NCI-H1105 treated with DMSO at 0.1 percent for 48 hours (cell line): ENCODE measurements at places on chromosomes 3 and 15.
A peak's percentile ranks its signal among the peaks of the same experiment; 100 is the strongest.

GRCh38 chr3:120092474-120092873 lies 1.8 kb downstream of the GSK3B start:
- DNase-seq, result peak; percentile 63

DNA sequence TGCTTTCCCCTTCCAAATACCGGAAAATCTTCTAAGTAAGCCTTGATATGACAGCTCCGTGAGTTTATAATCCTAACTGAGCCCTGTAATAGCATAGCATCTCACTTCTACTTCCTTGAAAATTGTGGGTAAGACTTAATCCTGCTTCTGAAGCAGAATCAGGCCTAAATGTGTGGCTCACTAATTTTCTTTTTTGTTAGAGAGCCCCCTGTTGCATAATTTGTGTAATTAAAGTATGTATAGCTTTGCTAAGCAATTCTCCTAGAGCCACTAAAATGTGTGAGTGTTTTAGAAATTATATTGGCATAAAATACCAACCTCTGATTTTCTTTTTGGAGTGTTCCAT lies 304.4 kb downstream of the FGF12 start:
- DNase-seq, result peak; percentile 63

DNA sequence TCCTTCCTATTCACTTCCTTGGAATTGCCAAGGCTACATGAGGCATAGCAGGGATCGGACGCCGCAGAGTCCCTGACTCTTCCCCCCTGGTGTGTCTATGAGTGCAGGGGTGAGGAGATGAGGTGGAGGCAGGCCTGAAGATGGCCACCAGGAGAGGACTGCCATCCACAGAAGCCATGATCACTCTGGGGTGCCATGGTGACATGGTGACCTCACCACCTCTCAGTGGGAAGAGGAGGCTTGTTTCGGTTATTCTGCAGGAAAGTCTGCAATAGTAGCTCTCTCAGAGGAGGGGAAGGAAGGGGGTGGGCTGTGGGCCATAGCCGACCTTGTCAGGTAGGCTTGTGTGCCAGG lies 57.0 kb upstream of the LIMD1 start:
- no peak for DNase-seq

DNA sequence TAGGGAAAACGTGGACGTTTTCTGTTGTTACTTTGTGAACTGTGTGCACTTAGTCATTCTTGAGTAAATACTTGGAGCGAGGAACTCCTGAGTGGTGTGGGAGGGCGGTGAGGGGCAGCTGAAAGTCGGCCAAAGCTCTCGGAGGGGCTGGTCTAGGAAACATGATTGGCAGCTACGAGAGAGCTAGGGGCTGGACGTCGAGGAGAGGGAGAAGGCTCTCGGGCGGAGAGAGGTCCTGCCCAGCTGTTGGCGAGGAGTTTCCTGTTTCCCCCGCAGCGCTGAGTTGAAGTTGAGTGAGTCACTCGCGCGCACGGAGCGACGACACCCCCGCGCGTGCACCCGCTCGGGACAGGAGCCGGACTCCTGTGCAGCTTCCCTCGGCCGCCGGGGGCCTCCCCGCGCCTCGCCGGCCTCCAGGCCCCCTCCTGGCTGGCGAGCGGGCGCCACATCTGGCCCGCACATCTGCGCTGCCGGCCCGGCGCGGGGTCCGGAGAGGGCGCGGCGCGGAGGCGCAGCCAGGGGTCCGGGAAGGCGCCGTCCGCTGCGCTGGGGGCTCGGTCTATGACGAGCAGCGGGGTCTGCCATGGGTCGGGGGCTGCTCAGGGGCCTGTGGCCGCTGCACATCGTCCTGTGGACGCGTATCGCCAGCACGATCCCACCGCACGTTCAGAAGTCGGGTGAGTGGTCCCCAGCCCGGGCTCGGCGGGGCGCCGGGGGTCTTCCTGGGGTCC lies at the start of gene TGFBR2:
TGFBR2 (plus strand) TSS at position 301 of the 731 bp plus-strand sequence; CDS start at position 584, 283 bp downstream.
- DNase-seq, result peak; percentile 31

DNA sequence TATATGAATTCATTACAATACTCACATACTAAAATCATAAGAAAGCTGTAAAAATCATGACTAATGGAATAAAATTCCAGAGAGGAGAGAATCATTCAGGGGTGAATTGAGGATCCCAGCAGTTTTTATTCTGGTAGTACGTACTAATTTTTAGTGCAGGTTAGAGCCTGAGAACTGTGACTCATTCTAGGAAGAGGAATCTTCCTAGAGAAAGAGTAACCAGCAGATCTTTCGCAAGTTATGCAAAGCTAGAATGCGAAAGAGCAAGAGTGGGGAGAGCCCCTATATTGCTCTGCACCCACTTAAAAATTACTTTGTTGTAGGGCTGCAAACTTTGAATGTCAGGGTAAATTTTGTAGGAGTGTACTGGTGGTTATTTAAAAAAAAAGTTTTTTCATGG lies 303.6 kb upstream of the ARPP21 start:
- no peak for DNase-seq

DNA sequence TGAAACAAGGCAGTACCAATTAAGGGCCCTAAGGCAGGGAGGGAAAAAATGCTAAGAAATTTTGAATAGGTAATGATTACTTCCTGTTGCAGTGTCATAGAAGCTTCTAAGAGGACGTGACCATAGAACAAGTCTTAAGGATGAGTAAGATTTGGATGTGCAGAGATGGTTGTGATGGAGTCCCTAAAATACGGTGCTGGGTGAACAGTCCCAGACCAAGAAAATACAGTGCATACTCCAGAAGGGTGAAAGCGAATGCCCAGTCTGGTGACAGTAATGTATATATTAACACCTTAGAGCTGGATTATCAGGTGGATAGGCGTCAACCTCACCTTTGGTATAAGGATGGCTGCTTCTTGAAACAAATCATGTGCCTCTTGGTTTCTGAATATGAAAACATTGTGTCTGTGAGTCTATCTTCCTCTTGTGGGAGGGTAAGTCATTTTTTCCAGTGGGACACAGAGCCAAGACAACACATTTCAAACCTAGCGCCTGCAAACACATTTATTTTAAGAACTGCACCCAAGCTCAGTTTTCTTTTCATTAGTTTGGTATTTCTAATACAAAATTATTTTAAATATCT lies 101.2 kb upstream of the TP63 start:
- DNase-seq, result no peak

DNA sequence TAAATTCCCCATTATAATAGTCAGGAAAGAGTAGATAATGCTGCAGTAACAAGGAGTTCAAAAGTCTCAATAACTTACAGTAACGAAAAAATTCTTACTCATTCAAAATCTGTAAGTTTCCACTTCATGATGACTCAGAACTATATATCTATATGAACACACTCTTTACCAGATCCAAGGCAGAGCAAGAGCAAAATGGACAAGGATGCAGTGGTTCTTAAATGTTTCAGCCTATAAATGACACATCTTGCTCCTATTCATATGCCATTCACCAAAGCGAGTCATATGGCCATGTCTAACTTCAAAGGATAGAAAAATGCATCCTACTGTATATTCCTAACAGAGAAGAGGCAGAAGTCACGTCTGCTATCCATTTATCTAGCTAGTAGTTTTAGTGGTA lies 787.7 kb downstream of the NAALADL2 start:
- DNase-seq, result no peak

GRCh38 chr3:72301779-72302178 lies 516.8 kb upstream of the PROK2 start:
- no peak for DNase-seq

DNA sequence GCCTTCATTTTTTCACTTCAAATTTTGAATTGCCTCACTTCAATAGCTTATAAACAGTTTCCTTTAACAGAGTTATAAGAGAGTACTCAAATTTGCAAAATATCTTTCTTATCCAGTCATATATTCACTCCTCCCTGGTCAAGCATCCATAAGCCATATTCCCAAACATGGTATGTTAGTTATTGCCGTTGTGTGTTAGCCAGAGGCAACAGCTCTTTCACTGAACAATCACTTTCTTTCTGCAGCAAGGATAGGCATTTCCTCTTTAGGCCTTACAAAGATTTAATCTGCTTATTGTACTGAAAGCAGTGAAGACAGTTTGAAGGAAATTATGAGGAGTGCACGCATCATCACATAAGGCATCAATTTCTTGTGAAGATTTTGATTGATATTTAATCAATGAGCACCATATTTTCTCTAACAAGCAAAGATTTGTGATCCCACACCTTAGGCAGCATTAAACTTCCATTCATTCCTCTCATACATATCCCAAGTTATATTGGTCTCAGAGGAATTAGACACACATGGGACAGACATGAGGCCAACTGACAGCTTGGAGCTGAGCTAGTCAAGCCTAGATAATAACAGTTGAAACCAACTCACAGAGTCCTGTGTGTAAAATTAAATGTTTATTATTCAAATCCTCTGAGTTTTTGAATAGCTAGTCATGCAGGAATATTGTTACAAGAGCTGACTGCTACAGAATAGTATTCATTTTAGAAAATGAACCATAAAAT lies 80.0 kb upstream of the EPHA6 start:
- no peak for DNase-seq

GRCh38 chr3:142523921-142524566 lies 54.5 kb downstream of the ATR start:
- DNase-seq, result peak; percentile 11
